ENCODE measurements at places on chromosomes 2 and 18.
A peak's percentile ranks its signal among the peaks of the same experiment; 100 is the strongest.

DNA sequence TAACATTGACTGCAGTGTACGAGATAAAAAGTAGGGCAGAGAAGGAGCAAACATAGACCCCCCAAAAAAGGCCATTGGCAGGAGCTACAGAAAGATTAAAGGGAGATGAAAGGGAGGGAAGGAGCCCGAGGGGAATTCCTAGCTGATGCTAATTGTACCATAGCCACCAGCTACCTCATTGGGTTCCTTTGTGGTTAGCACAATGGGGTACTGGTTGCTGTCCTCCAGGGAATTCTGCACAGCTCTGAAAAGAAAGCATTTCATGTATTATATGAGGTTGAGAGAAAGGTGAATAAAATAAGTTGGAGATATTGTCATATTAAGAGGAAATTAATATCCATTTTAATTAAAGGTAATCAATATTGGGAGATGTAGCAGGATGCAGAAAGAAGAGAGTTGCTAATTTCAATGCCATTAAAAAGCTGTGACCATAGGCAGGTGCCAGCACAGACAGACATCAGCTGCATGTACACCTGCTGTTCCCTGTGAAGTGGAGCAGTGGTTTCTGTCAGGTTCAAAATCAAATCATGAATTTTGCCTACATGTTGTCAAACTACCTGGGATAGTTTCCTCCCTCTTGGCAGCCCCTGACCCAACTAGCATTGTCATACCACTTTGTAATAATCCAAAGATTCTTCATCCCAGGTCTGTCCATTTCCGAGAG, 185.4 kb upstream of the DLGAP1 start:
- no peak for DNase-seq

GRCh38 chr2:175621821-175622220, 380.2 kb downstream of the LNPK start:
- no peak for DNase-seq

DNA sequence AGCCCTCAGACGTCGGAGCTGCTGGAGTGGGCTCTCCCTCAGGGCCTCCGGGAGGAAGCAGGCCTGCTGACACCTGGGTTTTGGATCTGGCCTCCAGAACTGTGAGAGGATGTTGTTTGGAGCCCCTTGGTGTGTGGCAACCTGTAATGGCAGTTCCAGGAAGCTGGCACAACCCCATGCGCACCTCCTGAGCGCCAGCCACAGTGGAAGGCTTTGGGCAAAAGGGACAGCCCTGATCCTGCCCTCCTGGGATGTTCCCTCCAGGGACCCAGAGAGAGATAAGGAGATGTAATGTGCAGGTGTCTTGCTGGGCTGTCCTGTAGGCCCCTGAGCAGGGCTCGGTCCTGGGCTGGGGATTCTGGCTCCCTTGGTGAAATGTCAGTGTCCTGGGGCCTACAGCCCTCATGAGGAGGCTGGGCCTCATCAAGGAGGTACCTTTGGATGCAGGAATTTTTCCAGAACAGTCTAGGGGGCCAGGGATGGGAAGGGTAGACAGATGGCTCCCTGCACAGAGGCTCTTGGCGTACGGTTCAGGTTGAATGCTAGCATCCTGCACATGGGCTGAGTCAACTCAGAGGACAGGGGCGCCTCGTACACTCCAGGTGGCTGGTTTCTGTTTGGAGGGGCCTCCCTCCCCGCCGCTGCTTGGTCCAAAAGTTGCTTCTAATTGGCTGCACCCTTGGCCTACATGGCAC, 61.1 kb downstream of the ASB1 start:
- no peak for DNase-seq

DNA sequence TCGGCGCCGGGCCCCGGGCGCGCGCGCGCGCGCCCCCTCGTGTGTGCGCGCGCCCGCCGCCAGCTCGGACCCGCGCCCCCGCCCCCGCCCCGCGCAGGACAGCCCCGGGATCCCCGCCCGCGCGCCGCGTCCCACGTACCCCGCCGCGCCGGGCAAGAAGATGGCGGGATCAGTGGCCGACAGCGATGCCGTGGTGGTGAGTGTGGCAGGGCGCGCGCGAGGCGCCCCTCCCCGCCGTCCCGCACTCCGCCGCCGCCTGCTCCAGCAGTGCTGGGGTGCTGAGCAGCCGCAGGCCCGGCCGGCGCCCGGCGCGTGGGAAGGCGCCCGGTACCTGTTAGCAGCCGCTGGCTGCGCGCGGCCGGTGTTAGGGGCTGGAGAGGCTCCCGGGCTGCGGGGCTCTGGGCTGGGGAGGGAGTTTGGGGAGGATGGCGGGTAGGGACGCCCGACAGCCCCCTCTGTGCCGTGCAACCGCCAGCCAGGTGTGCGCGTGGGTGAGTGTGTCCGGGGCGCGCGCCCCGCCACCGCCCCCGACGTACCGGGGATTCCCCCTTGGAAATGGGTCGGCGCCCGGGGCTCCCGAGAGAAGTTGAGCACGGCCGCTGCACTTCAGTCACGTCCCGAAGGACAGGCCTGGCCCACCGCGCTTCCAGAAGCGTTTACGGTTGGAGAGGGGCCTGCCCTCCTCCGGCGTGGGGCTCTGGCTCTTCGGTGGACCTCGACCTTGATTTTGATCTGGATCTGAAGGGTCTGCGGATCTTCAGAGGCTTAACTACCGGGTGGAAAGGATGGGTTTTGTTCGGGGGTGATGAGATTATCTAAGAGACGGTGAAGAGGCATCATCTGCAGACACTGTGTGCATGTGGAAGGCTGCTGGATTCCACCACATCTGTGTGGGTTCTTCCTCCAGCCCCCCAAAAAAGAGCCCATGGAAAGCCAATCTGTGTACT, 697 bp downstream of the LGALSL start:
- peak; percentile 64 for DNase-seq

GRCh38 chr18:12770469-12771219, 67.8 kb downstream of the PSMG2 start:
- DNase-seq: no peak

GRCh38 chr2:200966770-200967169, 3.3 kb upstream of the ORC2 start:
- DNase-seq: no peak

- DNase-seq: peak; percentile 80
These were observed at the start of gene BCL11A for GRCh38 chr2:60553495-60554073. Gene BCL11A (minus strand): TSS chr2:60553654. CDS start chr2:60553270, 384 bp downstream.

DNA sequence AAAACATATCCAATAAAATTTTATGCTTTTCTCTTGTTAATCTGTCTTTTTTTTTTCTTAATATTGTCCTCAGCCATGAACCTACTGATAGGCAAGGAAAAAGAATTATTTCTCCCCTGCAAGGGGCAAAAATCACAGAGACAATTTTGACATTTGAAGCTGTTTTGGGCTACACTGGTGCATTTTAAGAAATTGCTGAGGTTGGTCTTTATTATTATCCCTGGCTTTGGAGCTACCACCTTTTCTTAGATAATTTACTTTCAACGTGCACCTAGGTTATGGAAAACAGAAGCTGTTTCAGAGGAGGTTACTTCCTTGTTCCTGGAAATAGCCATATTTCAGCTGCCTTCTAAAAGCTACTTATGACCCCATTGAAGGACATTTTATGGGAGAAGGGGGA, 195.5 kb upstream of the KYNU start:
- no peak for DNase-seq

DNA sequence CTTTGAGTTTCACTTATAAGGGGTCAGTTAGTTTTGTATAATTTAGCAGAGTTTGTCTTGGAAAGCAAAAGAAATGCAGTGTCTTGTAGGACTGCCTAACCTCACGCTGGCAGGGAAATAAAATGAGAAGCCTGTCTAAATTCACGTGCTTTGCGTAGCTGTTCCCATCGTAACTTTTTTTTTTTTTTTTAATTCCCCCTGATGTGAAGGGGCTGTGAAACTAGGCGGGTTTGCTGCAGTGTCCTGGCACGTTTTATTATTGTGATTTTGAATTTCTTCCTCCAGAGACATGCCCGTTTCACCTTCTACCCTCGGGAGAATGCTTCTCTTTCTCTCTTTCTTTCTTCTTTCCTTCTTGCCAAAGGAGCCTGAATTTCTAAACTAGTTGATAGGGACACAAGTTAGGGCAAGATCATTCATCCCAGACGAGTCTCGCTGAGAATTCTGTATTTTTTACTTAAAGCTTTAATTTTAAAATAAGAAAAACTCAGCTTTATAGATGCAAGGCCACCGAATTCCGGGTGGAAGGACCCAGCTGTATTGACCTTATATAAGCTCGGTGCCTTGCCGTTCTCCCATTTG, 2.3 kb downstream of the MEIS1 start:
- no peak for DNase-seq

DNA sequence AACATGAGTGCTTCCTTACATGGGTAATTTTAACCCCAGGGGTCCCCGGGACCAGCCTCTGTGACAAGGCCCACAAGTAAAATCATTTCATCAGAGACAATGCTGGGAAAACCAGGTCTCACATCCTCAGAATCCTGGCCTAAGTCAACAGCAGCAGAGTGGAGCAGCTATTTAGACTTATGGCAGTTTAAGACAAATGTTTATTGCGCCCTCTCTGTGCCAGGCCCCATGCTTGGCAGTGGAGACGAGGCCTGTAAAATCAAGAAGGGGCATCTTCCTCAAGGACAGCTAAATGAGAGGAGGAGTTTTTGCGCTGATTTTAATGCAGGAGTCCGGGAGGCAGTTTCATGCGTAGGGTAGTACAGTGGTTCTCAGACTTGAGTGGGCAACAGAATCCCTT, 56.0 kb upstream of the ACAA2 start:
- DNase-seq: no peak

DNA sequence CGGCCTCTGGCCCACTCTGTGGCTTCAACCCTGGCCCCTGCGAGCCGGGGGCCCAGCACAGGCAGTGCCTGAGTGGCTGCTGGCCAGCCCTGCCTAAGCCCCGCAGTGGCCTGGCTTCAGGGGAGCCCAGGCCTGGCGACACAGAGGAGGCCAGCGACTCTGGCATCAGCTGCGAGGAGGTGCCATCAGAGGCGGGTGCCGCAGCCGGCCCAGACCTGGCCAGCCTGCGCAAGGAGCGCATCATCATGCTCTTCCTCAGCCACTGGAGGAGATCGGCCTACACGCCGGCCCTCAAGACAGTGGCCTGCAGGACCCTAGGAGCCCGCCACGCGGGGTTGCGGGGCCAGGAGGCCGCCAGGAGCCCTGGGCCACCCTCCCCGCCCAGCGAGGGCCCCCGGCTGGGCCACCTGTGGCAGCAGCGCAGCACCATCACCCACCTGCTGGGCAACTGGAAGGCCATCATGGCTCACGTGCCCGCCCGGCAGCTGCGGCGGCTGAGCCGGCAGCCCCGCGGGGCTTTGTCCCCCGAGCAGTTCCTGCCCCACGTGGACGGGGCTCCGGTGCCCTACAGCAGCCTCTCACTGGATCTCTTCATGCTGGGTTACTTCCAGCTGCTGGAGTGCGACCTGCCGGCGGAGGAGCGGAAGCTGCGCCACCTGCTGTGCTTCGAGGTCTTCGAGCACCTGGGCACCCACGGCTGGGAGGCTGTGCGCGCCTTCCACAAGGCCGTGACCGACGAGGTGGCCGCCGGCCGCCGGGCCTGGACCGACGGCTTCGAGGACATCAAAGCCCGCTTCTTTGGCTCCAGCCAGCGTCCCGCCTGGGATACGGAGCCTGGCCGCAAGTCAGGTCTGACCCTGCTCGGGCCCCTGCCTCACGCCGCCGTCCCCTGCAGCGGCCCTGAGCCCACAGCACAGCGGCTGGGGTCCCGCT, 7.5 kb upstream of the KLHL30 start:
- DNase-seq: peak; percentile 28
